Adipocyte (in vitro differentiated cells): ENCODE measurements at places on chromosomes 12 and 14.
A peak's percentile ranks its signal among the peaks of the same experiment; 100 is the strongest.

DNA sequence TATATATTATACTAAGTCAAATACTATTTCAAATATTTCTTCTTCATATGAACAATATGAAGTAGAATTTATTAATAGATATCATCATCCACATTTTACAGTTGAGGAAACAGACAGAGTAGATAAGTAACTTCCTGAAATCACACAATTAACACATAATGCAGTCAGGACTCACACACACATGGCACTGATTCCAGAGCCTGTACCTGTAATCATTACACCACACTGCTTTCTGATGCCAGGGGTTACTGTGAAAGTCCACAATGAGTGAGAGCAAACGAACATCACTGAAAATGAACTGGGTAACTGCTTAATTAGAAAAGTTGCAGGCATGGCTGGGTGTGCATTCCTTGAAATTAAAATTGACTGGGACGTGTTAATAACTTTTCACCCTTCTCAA, 169.3 kb upstream of the IFNG-AS1 start:
- no peak for DNase-seq

DNA sequence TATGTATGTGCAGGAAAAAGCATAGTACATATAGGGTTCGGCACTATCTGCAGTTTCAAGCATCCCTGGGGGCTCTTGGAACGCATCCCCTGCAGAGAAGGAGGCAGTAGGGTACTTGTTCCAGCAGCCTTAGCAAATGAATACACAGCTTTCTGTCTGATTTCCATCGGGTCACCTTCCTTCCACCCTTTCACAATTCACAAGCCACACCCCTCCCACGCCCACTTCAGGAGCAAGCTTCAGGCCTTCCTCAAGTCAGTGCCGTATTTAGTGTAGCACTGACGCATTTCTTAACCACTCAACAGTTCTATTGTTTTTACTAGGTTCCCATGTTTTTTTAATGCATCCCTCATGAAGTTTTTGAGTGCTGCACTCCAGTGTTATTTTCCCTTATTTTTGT, 64.2 kb downstream of the CLMN start:
- DNase-seq: peak; percentile 24

- DNase-seq: no peak
These were observed 140.2 kb downstream of the STXBP6 start for GRCh38 chr14:24909523-24910302.

GRCh38 chr14:68409387-68409786, 383.5 kb downstream of the ZFP36L1 start:
- DNase-seq: peak; percentile 36

GRCh38 chr12:124673801-124674617, 106.6 kb upstream of the NCOR2 start:
- DNase-seq: no peak

GRCh38 chr14:33349871-33350270, 411.2 kb downstream of the NPAS3 start:
- DNase-seq: no peak

DNA sequence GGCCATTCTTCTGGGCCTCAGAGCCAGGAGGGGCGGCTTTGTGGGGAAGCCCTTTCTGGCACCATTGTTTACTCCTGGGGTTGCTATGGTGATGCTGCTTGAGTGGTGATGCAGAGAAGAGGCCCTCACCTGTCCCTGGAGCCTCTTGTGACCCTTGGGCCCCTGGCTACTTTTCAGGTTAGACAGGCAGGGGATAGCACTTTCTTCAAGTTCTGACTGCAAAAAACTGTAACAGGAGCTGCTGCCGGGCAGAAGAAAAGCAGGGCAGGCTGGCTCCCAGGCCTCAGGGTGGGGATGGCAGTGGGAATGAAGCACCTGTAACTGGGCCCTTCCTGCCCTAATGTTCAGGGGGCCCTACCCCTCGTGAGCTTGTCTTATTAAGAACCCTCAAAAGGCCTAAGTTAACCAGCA, at the start of gene TEX52:
Gene TEX52 (minus strand): TSS at position 19 of the 411 bp plus-strand sequence. CDS start 13 bp downstream, at position 6.
- DNase-seq: no peak

GRCh38 chr12:103819892-103820291, 21.1 kb downstream of the NT5DC3 start:
- DNase-seq: no peak

- DNase-seq: no peak
These were observed 20.7 kb downstream of the NT5DC3 start for GRCh38 chr12:103820361-103820760.

DNA sequence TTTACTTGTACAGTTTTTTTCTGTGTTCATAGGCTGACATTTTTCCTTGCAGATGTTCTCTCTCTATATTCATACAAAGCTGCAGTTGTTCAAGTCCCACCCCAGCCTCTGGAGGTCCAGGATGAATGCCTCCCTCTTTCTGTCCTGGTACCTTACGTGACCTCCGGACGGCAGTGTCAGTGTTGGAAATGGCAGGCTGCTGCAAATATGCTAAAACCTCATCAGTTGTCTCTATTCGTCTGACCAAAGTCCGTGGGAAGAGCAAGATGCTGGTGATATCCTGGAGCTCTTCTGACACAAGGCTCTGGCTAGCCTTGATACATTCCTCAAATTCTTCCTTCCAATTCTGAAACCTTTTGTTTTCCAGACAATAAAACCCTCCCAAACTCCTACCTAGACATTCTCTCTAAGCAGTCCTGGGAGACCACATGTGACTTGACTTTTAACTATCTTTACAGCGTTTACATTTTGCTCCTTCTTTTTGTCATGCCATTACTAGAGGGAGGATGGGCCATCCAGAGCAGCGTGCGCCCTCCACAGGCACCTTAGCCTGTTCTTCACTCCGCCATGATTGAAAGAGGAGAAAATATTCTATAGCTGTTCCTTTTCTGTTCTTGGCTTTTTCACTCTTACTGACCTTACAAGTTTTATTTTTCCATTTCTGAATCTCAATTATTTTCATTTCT, 143.6 kb downstream of the RGS6 start:
- no peak for DNase-seq

- peak; percentile 93 for DNase-seq
These were observed 40.9 kb downstream of the TSHR start for GRCh38 chr14:80996049-80996901.

DNA sequence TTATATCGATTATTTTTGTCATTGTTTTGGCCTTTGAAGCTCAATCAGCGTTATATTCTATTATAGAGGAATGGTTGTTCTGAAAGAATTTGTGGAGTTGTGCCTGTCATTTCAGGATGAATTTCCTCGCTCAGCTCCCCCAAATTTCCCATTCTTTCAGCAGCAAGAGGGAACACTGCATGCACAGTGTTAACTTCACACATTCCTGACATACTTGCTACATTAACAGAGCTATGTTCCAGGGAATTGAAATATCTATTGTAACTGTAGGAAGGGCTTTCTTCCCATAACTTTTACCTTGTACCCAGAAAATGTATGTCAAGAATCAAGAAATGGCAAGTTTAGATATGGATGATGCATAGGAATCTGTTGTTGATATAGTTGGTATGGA, 379.0 kb downstream of the LRIG3 start:
- no peak for DNase-seq
